ENCODE measurements at places on chromosomes 11 and 22.

DNA sequence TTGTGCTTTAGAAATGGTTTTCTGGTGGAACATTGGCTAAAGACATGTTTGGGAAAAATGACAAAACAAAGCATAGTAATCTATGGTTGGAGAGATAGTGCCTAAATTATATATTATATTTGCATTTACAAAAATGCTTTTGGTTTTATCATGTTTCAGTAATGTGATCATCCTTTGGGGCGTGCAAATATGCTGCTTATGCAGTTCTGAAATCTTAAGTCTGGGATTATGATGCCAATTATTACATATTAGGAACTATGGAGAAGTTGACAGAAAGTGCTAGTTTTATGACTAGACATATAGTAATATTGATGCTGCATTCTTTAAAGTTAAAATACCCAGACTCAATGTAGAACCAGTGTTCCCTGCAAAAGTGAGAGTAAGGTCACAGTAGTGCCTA is 655.0 kb downstream of the METTL15 start:
- DNase-seq = no peak

DNA sequence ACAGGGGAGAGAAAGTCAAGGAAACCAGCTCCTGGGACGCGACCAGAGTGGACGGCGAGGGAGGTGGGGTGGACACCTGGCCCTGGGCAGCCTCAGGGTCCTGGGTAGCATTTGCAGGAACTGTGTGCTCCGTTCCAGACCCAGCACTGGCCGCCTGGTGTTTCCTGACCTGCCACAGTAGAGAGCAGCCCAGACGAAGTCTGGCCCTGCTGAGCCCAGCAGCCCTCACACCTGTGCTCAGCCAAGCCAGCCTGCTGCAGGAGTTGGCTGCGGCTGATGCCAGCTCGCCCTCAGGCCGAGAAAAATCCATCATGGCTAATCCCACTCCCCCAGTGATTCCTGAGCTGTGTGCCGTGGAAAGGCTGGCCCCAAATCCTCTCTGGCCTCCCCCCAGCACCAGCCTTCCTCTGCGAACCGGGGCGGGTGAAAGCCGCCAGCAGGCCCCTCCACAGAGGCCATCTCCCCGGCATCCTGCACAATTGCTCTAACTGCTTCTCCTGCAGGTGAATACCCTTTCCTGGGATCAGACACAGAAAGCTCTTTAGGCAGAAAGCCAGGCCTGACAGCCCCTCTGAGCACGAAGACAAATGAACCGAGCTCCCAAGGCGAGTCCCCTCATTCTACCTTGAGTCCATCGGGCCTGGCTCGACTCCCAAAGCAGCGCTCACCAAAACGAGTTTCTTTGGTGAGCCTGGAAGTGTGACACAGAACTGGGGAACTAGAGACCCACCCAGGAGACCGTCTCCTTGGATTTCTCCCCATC is 88.6 kb downstream of the RTL6 start:
- no peak for DNase-seq

GRCh38 chr22:46900549-46900948 is 138.1 kb downstream of the TBC1D22A start:
- no peak for DNase-seq

GRCh38 chr22:48891688-48892577 is 935.7 kb downstream of the BRD1 start:
- DNase-seq = no peak

- no peak for DNase-seq
These were observed 377.2 kb downstream of the BRD1 start for GRCh38 chr22:49450498-49450897.

DNA sequence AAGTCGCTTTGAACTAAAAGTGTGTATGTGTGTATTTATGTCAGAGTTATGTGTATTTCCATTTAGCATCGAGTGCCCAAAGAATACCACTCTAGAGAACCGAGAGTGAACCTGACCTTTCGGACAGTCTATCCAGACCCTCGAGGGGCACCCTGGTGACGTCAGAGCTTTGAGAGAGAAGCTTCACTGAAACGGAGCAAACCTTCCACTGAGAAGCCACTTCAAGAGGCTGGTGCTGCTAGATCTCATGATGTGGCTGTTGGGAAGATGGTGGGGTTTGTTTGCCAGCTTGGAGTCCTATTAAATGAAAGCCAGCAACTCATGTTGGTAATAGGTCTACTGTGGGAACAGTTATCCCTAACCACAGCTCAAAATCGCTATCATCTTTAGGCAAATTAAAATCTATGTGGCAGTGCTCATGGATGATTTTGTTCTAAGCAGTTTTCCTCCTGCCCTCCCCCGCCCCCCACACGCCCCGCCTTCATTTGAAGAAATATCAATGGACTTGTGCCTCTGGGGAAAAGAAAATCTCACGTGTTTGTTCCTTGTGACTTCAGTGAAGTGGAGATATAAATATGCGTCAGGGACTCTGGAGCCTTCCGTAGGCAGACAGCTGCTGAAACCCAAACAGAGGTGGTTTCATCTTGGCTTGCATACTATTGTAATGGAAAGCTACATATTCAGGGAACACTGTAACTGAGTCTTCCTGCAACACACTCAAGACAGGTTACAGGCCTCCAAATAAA is 22.4 kb upstream of the C11orf96 start:
- no peak for DNase-seq

- no peak for DNase-seq
These were observed 125.3 kb downstream of the APOL5 start for GRCh38 chr22:35842954-35843353.

- DNase-seq = no peak
These were observed 28.9 kb downstream of the MOV10L1 start for GRCh38 chr22:50118557-50119168.

DNA sequence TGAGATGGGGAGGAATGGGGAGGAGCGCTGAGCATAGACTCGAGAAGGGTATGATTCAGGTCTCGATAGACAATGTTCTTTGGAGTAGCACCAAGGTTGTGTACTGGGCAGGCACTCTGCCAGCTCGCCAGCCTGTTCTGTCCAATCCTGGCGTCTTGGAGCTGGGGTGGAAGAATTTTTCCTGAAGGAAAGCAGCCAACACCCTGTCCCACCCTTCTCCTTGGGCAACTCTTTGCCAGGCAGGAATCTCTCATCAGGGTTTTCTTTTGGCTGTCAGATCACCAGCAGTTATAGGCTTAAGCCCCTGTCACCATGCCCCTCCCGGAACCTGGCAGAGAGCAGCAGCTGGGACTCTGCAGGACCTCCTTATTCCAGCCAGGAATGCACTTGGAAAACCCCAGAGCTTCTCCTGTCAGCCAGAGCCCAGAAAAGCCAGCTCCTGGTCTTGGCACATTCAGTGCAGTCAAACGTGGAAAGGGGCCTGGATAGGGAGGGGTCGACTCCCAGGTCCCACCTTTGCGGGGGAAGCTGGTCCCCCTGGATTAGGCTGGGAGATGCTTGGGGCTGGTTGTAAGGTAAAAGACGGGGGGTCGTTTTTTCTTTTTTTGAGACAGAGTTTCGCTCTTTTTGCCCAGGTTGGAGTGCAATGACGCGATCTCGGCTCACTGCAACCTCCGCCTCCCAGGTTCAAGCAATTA is 14.4 kb upstream of the SPTBN2 start:
- DNase-seq = no peak

DNA sequence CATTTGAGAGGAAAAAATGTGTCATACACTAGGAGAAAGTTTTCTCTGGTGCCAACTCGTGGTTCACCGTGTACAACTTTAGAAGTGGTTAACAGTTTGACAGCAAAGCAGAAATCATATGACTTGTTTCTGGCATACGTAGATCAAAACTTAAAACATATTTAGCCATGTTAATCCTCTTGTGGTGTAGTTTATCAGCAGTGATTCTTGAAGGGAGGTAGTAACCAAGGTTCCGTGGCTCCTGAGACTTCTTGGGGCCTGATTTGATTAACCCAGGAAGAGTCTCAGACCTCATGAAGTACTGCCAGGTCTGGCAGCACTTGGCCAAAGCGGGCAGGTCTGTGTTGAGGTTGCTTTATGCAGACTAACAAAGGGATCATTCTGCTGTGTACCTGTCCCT is 40.5 kb downstream of the SREBF2 start:
- DNase-seq = no peak

DNA sequence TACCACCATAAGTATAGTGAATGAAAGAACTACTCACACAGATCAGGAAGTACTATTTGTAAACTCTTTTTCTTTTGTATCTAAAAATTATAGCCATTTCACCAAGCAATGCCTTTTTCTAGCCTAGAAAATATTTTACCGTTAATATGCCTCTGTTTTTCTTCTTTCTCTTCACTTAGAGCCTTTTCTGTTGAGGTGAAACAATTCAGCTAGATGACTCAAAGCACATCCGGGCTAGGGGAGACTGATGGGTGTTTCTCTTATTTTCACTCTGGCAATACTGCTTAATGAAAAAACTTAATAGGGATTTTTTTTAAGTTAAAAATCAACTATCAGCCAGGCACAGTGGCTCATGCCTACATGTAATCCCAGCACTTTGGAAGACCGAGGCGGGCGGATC is 93.3 kb downstream of the SGSM3 start:
- no peak for DNase-seq

GRCh38 chr11:123083623-123084029 is 21.7 kb upstream of the HSPA8 start:
- peak; percentile 31 for DNase-seq

GRCh38 chr11:58923300-58923788 is 15.9 kb upstream of the GLYATL1 start:
- no peak for DNase-seq

- DNase-seq = no peak
These were observed 70.4 kb downstream of the MYO7A start for GRCh38 chr11:77198440-77198849.

- DNase-seq = no peak
These were observed at the start of gene CCDC81 for GRCh38 chr11:86374586-86374985. Gene CCDC81, plus strand, starts transcription at chr11:86374887. Its CDS starts 277 bp downstream, at chr11:86375164.

Measured in stimulated activated CD8-positive, alpha-beta memory T cell treated with anti-CD3 and anti-CD28 coated beads, Interleukin-4, amount 100 ng/mL, for 1 hour (primary cell).